Adrenal gland (tissue), 19 donors: ENCODE measurements at places on chromosomes 7 and 10. TPM values are rescaled to one million over a fixed set of nuclear protein-coding genes. Genes with fewer than 3 reads are reported as not detected.

The DKK1 gene
- not detected for total RNA-seq

The PHF14 gene
- 14.2 TPM for total RNA-seq

The ZDHHC4 gene
- total RNA-seq: 110 TPM

The GIGYF1 gene
- total RNA-seq: 33.2 TPM

DNA sequence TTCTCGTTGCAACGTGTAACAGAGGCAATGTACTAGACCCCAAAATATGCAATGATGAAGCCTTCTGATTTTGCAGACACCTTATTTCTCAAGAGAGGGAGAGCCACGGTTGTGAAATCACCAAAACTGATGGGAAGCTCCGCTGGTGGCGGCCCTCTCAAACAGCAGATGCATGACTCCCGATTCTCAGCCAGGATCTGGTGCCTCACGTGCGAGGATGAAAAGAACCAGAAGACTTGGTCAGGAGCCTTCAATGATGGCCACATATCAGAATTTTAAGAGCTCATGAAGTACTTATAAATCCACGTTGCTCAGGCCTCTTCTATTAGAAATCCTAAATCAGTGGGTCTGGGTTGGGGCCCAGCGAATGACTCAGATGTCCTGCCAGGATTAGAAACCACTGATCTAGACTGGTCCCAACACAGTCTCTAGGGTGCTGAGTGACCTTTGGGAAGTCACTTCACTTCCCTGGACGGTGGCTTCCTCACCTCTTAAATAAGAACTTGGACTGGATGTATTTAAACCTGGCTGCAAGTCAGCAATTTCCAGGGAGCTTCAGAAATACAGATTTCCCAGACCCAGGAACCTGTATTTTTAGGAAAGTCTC, 41.9 kb upstream of the FAM180A start:
- no peak for DNase-seq

GRCh38 chr10:73647211-73647874, 6.1 kb upstream of the MYOZ1 start:
- DNase-seq: peak; percentile 61

DNA sequence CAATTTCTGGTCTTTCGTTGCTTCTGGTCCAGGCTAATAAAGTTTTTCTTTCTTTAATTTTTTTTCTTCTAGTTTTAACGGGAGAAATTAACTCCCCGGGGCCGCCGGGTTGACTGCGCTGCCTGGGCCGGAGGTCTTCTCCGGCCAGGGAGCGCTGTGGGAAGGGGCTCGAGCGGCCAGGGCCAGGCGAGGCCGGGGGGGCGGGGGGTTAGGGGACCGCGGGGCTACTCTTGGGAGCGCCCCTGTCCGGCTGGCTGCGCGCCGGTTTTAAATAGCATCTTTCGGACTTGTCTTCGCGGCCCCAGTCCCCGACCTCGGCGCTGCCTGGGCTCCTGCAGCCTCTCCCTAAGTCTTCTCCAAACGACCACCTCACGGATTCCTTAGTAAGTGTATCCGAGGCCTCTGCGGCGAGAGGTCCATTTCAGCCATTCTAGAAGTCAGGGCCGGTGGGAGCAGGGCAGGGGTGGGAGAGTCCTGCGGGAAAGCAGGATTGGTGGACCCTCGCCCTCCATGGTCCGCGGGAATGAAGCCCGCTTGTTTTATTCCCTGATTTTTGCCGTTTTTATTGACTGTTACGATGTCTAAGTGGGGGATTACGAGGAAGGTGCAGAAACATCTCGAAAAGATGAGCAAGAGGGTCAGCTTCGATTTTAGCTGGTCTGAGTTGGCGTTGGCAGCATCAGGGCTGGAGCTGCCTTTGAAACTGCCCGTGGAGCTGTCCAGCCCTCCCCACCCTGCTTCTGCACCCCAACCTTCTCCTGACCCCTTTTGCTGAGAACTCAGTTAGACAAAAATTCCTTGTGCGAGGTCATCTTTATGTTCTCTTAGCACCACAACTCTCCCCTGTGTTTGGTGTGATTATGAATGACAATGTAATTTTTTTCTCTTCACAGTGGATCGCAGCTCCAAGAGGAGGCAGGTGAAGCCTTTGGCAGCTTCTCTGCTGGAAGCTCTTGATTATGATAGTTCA, 555 bp downstream of the PHF14 start:
- DNase-seq: peak; percentile 30

- no peak for DNase-seq
Observed at GRCh38 chr10:48684792-48685623, at the start of gene WDFY4. TSS of gene WDFY4 (plus strand) at chr10:48684873. CDS start at chr10:48709733, 24,860 bp downstream.
